ENCODE measurements at places on chromosomes 2 and 18. TPM values are rescaled to one million over a fixed set of nuclear protein-coding genes. Genes with fewer than 3 reads are reported as not detected.

Gene FHOD3
- total RNA-seq: not detected

DNA sequence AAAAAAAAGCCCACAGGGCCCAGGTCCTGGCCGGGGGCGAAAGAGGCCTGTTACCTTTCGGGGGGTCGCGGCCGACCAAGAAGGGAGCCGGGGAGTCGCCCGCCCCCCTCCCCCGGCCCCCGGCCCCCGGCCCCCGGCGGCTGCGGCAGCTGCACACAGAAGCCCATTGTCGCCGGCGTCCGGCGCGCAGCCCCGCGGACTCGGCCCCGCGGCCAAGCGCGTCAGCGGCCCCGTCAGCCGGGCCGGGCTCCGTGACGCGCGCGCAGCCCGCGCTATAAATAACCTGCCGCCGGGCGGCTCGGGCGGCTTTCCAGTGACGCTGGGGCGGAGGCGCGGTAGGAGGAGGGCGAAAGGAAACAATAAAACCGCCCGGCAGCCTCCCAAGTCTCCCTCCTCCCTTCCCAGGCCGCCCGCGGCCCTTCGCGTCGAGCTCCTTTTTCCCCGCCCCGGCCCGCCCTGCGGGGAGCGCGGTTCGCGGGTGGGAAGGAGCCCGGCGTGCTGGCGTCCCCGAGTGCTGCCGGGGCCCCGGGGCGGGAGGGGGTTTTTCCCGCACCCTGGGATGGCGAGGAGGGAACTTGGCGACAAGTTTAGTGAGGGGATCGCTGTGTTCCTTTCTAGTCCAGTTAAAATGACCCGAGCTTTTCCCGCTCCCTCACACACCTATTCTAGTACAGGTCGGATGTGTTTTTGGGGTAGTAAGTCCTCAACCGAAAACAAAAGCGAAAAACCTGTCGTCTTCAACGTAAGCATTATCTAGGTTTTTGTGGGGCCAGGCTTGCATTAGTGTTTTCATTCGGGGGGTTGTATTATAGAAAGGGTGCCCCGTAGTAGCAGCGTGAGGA is 10.0 kb upstream of the NR4A2 start:
- DNase-seq: peak; percentile 91

DNA sequence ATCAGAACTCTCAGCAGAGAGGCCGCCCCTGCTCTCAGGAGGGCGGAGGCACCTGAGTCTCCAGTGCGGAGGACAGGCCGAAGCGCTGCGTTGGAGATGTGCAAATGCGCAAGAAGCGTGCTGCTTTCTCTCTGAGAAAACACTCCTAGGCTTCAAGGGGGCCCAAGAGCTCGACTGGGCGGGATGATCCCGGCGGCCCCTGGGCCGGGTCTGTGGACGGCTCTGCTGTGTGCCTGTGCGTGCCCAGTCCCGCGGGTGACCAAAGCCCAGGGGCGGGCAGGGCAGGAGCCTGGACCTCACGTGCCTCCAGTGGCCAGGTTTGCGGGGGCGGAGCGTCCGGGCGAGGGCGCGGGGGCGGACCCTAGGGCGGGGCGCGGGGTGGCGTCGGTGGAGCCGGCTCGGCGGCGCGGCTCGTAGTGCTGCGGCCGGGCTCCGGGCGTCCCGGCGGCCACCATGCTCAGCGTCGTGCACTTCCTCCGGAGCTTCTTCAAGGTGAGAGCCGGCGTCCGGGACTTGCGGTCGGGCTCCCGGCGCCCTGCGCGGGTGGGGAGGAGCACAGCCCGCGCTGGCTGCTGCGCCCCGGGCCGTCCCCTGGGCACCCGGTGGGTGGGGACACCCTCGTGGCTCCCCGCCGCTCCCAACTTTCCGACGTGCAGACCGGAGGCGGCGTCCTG is at the start of gene ARHGEF4:
ARHGEF4 (plus strand) TSS at position 414 of the 674 bp plus-strand sequence; CDS start at position 454, 40 bp downstream.
- no peak for DNase-seq

DNA sequence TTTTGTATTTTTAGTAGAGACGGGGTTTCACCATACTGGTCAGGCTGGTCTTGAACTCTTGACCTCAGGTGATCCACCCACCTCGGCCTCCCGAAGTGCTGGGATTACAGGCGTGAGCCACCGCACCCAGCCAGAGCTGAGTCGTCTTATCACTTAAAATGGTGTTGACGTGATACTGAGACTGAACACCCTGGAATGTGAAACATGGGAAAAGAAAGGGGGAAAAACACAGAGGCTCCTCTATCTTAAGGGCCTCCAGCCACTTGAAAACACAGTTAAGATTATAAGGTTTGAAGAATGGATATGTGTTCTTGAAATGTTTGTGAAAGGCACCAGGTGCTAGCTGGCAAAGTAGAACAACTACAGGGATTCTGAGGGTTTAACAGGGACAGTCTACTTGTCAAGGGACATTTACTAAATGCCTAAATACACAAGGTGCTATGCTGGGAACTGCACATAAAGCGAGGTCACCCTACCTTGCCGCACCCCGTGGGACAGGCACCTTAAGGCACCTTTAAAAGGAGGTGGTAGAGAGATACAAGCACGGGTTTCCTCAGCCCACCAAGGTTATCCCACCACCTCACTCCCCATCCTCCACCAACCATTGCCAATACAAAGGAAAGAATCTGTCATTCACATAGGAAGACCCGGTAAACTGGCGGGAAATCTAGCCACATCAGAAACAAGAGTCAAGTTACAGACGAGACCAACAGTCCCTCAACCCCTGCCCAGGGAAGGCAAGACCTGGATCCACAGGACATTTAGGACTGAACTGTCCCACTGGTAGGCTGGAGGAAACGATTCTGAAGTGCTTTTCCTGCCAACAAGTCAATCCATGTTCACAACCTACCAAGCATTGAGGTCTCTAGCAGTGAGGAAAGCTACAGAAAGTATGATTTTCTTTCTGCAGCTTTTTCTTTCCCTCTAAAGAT is 43.4 kb downstream of the STK39 start:
- DNase-seq: no peak

GRCh38 chr18:66557091-66557490 is 46.8 kb downstream of the CDH19 start:
- DNase-seq: no peak

Data from CD4-positive, alpha-beta memory T cell (primary cell).